A172 (cell line): ENCODE measurements at places on chromosomes 1 and 21.

DNA sequence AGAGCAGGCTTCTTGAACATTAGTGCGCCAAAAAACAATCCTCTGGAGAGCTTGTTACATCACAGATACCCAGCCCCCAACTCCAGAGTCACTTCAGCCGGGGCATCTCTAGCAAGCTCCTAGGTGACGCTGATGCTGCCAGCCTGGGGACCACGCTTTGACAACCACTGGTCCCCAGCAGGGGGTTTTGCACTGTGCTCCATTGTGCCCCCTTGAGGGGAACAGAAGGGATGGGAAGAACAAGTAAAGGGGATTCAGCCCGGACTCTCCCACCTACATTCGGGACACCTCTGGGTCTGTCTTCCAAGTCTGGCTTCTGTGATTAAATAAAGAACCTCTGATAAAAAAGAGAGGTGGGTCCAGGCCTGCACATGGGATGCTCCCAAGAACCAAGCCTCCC, 60.4 kb downstream of the ATP5PO start:
- DNase-seq, result no peak

- no peak for DNase-seq
These were observed 147.4 kb upstream of the ZRANB2 start for GRCh38 chr1:71228241-71228640.

DNA sequence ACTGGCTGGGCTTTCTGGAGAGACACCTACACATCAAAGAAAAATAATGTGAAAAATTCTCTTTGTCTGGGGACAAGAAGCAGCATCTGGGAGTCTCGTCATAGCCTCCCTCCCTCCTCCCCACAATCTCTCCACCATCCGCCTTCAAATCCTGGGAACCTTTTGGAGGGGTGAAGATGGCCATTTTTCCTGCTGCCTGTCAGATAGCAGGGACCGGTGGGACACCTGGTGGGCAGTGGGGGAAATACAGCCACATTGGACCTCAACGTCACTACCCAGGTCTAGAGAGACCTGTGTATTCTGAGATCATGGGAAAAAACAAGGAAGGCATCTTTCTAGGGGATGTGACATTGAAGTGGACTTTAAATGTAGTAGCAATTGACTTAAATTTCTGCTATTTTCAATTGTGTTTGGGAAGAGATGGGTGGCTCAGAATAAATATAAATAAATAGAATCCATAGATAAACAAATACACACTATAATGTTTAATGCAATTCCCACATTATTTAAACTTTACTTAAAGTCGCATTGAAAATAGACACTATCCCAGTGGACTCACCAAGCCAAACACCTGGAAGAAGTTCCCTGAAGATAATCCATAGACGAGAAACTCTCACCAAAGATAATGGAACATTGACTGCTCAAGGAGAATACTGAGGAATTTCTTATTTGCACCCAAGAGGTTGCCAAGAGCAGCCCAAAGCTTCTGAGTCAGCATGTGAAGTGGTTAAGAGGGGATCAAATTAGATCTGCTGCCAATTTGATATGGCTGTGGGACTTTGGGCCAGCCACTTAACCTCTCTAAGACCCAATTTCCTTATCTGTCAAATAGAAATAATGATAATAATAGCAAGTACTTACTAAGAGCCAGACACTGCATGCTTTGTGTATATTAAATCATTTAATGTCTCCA, 147.6 kb upstream of the CAMK1G start:
- peak; percentile 91 for DNase-seq

GRCh38 chr1:217331698-217332097, 299.2 kb downstream of the GPATCH2 start:
- no peak for DNase-seq

- DNase-seq, result no peak
These were observed 1531.1 kb downstream of the MRPL39 start for GRCh38 chr21:24076179-24076578.

- no peak for DNase-seq
These were observed 270.6 kb downstream of the NEGR1 start for GRCh38 chr1:72011721-72012120.

DNA sequence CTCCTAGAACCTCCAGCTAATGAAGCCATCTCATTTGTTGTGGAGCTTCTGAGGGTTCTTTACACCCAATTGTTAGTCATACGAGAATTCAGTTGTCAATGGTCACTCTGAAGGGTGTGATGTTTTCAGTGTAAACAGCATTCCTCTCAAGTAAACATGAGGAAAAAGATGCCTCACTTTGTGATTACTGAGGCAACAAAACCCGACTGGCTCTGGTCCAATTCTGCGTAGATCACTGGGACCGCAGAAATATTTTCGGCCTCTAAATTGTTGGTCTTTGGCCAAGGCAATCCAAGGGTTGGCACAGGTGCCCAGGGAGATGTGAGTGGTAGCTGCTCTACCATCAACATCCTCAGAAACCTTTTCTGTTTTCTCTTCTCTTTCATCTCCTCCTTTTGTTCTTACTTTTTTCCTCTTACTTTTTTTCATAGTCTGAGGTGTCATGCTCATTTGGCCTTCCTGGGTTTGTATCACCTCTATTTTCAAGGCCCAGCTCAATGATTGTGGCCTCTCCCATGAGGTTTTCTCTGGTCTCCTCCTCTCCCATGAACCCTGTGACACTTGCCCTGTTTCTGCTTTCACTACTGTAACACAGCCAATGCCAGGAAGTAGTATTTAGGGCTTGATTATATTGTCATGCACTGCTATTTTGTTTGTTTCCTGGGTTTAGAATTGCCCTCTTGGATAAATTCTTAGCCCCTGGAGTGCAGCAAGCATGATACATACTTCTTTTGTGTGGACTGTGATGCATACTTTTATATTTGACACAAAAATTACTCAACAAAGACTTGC, 221.9 kb downstream of the TNR start:
- no peak for DNase-seq

GRCh38 chr1:164753521-164754077, 194.6 kb downstream of the PBX1 start:
- no peak for DNase-seq

GRCh38 chr1:23568608-23569383, 9.5 kb upstream of the ID3 start:
- DNase-seq, result no peak

DNA sequence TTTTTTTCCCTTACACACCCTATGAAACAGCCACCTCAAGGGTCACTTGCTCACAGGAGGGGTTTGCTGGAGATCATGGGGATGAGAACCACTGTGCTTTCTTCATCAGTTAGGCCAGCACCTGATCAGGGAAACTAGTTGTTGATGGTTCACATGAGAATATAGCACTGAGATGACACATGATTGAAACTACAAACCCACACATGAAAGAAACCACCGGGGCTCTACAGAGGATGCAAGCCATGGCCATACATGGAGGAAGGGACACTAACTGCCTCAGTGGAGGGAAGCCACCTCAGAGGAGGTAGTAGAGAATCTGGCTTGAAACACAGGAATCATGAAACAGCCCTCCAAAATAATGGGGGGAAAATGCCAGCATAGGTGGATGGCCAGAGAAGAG, 63.2 kb downstream of the PRKAB2 start:
- no peak for DNase-seq
